ENCODE measurements at places on chromosomes 13 and 19.

DNA sequence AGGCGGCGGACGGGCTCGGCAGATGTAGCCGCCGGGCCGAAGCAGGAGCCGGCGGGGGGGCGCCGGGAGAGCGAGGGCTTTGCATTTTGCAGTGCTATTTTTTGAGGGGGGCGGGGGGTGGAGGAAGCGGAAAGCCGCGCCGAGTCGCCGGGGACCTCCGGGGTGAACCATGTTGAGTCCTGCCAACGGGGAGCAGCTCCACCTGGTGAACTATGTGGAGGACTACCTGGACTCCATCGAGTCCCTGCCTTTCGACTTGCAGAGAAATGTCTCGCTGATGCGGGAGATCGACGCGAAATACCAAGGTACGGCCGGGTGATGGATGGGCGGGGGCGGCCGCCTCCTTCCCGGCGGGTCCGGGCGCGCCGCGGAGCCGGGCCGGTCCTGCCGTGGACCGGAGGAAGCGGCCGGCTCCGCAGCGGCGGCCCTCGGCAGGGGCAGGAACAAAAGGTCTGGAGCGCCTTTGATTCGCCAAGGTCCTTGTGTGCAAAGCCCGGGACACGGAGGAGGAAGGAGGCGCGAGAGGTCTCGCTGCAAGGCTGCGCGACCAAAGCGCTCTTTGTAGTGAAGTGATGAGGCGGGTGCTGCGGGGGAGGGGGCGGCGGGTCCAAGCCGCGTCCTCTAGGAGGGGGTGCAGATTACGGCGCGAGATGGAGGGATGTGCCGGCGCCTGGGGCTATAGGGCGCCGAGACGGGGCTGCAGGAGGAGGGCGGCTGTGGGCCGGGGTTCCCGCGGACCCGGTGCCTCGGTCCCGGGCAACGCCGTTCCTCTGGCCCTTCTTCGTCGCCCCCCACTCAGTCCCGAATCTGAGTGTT, 689 bp downstream of the ING1 start:
- DNase-seq: peak; percentile 89

DNA sequence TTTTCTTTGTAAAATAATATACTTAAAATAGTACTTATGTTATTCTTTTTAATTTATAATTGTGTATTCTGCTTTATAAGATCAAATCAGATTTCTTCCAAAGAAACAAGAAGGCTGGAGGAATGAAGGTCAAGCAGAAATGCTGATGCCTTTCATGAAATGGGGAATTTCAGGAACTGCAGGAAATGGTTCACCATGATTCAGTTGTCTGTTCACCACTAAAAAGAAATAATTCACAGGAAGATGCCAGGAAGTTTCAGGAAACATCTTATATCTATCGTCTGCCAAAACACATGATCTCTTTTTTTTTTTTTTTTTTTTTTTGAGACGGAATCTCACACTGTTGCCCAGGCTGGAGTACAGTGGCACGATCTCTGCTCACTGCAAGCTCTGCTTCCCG, 15.7 kb upstream of the SCEL start:
- DNase-seq: no peak

DNA sequence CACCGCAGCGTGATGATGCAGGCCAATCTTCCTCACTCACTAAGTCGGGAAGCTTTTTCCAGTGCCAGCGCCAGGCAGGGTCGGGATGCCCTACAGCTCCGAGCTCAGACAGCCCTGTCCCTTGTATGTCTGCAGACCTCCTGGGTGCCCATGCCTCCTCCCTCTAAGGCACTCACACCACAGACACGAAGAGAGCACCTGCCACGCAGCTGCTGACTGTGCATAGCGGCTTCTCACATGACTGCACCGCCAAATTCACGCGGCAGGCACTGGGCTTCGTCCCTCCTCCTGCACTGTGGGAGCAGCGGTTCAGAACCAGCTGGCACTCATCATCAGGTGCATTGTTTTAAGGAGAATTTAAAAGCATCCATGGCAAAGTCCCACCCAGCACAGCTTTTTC, 88.1 kb downstream of the SLC7A1 start:
- DNase-seq: no peak

GRCh38 chr19:5863030-5863665, 7.2 kb downstream of the FUT5 start:
- no peak for DNase-seq

GRCh38 chr13:43072394-43072793, 49.0 kb downstream of the DNAJC15 start:
- no peak for DNase-seq

DNA sequence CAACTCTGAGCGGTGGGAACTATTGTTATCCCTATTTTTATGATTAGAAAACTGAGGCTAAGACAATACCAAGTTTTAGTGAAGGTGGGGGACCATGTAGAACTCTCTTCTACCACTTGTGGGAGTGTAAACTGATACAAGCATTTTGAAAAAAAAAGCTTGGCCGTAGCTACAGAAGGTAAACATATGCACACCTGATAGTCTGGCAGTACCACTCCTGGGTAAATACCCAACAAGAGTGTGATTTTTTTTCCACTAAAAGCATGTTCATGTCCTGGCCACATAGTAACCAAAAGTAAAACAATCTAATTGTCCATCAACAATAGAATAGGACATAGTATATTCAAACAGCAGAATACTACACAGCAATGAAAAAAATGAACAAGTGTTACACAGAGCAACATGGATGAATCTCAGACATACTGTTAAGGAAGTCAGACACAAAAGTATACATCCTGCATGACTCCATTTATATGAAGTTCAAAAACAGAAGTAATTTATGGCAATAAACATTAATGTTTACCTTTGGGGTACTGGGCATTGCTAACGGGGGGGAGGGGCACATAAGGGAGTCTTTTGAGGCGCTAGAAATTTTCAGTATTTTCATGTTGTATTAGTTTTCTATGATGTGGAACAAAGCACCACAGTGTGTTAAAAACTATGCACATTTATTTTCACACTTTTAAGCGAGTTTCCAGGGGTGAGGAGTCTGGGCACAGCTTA, 6.4 kb upstream of the SPATA13 start:
- no peak for DNase-seq

GRCh38 chr13:37889820-37890219, 20.2 kb upstream of the TRPC4 start:
- no peak for DNase-seq

- no peak for DNase-seq
Observed at GRCh38 chr13:69856331-69856730, 251.3 kb upstream of the ATXN8OS start.

GRCh38 chr13:46192412-46192811, 10.4 kb upstream of the LCP1 start:
- no peak for DNase-seq

DNA sequence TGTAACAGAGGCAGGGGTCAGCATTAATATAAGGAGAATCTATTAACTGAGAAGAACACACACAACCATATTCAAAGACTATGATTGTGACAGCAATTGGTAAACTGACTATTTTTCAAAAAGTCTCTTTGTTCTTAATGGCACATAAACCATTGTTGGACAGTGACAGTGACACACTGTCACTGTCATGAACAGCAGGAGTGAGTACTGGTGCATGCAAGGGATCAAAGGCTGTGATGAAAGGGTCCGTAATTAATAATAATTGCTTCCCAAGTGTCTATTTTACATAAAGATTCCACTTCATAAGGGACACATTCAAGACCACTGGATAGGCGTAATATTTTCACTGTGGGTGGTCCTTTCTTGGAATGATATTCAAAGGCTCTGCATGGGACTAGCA, 50.7 kb downstream of the LHFPL6 start:
- DNase-seq: no peak

DNA sequence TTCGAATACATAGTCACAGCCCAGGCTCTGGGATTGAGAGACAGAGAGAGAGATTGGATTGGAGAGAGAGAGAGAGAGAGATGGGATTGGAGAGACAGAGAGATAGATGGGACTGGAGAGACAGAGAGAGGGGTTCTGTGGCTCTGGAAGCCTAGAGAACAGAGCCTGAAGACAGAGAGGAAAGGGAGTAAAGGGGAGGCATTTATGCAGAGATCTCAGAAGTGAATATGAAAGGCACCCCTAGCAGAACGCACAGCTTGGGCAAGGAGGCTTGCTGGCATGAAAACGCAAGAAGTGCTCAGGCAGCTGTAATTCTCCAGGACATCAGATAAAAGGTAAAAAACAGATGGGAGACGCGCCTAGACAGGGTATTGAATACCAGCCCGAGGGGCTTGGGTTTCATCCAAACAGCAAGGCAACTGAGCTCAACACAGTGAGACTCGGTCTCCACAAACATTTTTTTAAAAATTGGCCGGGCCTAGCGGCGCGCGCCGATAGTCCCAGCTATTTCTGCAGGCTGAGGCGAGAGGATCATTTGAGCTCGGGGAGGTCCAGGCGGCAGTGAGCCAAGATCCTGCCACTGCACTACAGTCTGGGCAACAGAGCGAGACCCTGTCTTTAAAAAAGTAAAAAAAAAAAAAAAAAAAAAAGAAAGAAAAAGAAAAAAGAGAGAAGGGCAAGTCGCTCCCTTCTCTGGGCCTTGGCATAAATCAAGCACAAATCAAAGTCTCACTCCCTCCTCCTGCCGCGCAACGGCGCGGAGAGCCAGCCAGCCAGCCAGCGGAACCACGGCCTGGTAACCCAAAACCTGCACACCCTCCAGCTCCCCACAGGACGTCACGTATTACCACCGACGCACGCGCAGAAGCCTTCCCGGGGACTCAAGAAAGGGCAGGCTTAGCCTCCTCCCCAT, 774 bp upstream of the PPP2R1A start:
- DNase-seq: no peak

DNA sequence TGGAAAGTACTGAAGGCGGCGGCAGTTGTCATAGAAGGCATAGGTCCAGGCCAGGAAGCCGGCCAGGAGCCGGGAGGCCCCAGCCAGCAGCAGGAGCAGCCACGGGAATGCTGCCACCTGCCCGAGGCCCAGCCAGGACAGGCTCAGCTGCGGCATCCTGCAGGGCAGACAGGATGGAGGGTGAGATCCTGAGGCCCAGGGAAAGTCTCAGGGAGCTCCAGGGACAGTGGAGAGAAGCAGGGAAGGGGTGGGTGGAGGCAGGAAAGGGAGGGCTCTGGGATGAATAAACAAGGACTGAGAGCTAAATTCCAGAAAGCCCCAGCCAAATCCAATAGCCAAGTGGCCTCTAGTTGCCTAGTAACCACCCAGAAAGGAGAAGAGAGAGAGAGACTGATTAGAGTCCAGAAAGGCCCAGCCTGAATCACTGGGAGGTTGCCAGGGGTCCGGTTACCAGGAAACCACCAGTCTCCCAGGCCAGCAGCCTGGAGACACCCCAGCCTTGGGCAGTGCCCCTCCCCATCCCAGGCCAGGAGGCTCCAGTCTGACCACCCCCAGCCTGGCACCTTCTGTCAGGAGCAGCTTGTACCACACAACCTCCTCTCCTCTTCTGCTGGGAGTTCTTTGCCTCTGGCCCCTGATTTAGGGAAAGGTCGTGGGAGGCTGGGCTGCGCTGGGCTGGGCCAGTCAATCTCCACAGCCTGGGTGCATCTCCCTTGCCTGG, 7.5 kb upstream of the OR10H5 start:
- DNase-seq: peak; percentile 9

DNA sequence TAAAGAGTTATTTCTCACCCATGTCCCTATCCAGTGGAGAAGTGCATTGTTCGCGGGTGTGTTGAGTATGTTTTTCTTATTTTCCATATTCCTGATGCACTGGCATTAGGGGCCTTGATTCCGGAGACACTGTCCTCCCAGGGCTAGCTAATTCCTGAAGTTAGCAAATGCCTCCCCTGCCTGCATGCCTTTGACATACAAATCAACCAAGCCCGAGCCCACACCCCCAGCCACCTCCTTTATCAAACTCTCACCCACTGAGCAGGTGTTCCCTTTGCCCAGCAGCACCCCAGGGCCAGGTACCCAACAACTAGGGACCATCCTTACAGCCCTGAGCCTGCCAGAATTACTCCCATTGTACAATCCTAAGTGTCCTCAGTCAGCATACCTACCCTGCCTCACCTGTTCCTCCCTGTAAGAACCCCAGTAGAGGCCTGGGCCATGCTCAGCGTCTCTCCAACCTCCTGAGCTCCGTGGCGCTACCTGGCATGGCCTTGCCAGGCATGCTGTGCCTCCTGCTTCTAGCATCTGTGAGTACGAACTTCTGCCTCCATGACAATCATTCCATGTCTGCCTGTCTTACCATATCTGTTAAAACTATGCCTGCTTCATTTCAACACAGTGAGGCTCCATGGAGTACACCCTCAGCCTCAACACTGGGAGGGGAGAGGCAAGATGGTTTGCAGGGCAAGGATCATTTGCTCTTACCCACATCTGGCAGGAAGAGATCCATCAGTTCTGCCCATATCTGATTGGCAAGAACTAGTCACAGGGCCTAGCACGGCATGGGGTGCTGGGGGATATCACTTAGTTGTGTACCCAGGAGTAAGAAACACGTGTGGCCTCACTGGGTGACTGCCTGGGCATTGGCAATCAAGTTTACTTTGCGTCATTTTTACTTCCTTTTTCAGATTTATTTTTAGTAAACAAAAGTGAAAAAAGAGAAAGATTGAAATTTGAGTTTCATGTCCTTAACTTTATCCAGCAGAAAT, 203.9 kb downstream of the SHISA2 start:
- no peak for DNase-seq

DNA sequence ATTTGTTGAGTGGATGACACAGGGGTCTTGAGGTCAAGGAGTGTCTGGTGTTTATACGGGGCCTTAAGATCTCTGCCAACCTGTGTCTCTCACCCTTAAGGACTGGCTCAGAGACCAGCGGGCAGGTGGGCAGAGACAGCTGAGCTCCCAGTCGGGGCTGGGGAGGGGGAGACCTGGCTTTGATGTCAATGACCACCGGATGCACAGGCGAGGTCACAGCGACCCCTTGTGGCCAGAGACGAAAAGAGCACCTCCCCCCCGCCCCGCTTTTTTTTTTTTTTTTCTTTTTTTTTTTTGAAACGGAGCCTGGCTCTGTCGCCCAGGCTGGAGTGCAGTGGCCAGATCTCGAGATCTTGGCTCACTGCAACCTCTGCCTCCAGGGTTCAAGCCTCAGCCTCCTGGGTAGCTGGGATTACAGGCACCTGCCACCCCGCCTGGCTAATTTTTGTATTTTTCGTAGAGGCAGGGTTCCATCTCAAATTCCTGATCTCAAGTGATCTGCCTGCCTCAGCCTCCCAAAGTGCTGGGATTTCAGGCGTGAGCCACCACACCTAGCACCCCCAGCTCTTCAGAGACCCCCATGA, 12.1 kb upstream of the KLK14 start:
- peak; percentile 75 for DNase-seq

- DNase-seq: no peak
Observed at GRCh38 chr19:39780894-39781293, 2.2 kb downstream of the LEUTX start.

Measured in activated effector memory CD4-positive, alpha-beta T cell treated with anti-CD3 and anti-CD28 coated beads, Interleukin-2, amount 50 U/mL, for 16 hours (primary cell).